Activated CD4-positive, alpha-beta T cell treated with anti-CD3 and anti-CD28 coated beads, Interleukin-2, amount 50 U/mL, for 24 hours (primary cell): ENCODE measurements at places on chromosomes 6 and 20.

- DNase-seq: no peak
These were observed 122.6 kb downstream of the HIVEP2 start for GRCh38 chr6:142822383-142822782.

DNA sequence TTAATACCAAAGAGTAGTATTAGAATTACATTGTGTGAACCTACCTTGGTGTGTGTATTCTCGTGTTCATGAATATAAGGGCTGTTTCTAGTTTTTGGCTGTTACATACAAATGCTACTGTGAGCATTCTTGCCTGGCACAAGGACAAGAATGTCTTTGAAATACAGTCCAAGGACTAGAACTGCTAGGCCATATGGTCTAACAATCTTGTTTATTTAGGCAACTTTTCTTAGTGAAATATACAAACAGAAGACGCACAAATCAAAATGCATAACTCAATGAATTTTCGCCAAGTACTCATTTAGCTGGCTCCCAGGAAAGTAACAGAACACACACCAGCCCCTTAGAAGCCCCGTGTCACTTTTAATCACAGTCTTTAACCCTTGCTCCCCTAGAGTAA, 28.5 kb downstream of the KDM1B start:
- DNase-seq: no peak

DNA sequence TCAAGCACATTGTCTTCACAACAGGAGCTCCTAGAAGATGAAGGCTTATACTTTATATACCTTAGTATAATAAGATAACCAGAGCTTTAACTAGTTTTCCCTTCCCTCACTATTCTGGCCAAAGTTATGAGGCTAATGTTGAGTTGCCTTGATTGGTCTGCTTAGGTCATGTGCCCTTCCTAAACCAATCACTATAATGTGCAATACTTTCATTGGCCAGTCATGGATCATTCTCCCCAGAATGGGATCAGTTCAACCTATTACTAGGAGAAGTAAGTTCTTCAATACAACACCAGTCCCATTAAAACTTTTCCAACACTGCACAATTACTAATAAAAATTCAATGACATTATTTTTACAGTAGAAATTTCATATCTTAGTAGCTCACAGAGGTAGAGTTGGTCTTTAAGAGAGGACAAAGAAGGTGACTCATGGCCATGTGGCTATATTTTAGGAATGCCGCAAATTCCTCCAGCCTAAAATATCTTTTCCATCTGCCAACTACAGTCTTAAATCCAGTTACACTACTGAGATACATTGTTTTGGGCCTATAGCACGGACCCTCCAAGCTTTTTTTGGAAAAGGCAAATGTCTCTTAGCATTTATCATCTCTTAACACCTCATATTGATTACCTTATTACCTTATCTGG, 12.5 kb upstream of the POU3F2 start:
- DNase-seq: no peak

DNA sequence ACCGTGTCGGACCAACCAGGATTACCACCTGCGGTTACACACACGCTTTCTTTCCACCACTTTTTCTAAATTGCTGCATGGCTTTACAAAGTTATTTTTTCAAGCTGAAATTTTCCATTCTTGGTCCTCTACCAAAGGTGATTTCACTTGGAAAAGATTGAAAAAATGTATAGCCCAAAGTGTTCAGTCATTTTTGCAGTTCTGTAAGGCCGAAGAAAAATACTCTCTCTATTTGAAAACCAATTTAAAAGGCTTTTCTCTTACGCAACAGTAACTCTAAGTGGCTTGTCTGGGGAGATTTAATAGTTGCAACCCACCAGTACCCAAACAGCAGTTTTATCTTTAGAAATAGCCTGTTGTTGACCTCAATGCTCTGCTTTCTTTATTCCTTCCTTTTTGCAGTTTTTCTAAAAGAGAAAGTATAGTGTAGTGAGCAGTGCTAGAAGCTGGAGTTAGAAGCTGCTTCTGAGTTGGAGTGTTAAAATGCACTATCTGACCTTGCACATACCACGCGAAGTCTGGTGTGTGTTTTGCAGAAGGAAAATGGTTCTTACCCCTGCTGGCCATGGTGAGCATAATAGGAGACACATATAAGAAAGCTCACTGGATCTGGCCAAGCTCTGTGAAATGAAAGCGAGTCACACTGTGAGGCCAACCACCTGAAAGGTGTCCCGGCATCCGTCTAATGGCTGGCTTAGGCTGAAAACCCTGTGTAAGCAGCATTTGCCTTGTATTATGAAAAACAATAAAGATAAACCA, 271.6 kb upstream of the PRND start:
- DNase-seq: no peak
